ENCODE measurements at places on chromosomes 4 and X.

- DNase-seq, result no peak
Observed at GRCh38 chr4:1777822-1778641, 15.1 kb upstream of the FGFR3 start.

DNA sequence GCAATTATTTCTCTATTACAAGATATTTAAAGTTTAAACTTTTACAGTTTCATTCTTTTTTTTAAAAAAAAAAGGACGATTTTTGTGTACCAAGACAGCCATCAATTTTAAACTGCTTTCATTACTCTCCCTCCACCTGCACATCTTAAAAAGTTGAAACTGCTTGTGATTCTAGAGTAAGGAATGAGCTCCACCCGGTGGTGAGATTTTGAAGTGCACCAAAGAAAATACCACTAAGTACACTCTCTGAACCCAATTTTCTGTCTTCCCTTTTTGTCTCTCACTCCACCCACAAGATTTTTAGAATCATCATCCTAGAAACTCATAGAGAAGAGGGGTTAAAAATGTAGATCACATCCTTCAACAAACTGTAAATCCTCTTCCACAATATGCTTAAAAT, 91.3 kb upstream of the WDR44 start:
- DNase-seq, result no peak

DNA sequence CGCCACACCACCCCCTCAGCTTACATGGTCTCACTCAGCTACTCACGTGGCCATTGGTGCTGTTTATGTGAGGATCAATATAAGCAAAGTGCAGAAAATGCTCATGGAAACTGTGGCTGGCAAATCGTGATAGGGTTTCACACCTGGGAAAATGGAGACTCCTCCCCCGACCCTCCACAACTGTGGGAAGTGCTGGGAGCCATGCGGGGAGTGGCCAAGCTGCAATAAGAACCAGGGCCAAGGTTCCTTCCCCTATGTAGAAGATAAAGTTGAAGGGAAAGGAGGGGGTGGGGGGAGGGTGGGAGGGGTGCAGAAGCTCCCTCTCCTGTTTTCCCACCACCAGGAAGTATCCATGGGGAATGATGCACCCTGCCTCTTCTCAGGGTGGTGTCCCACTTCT, 145.5 kb upstream of the MAMLD1 start:
- DNase-seq, result no peak

GRCh38 chrX:122566401-122566800, 617.7 kb upstream of the GRIA3 start:
- no peak for DNase-seq

- no peak for DNase-seq
Observed at GRCh38 chr4:128565565-128566186, 243.8 kb upstream of the JADE1 start.

GRCh38 chr4:158042591-158043030, 130.2 kb downstream of the GASK1B start:
- DNase-seq, result peak; percentile 16

- DNase-seq, result no peak
Observed at GRCh38 chr4:183295711-183296110, 24.4 kb downstream of the CLDN22 start.

- no peak for DNase-seq
Observed at GRCh38 chrX:121365572-121366161, 318.3 kb downstream of the GLUD2 start.

GRCh38 chr4:146023334-146023967, 84.8 kb upstream of the ZNF827 start:
- DNase-seq, result no peak

DNA sequence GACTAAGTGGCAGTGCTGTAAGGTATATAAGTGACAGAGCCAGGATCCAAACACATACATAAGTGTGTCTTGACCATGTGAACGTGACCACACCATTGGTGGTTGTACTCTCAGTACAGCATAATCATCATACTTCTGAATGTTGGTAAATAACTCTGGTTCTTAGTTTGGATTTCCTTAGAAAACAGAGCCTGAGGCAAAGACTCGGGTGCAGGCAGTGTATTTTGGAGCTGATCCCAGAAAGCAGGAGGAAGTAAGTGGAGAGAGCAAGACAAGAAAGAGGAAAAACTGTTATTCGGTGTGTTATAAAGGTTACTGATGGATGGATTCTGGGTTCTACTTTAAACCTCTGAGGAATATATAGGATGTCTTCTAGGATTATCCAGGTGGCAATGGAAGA, 127.9 kb downstream of the SLC39A8 start:
- no peak for DNase-seq

- no peak for DNase-seq
Observed at GRCh38 chr4:175614890-175615289, 197.2 kb downstream of the GPM6A start.

DNA sequence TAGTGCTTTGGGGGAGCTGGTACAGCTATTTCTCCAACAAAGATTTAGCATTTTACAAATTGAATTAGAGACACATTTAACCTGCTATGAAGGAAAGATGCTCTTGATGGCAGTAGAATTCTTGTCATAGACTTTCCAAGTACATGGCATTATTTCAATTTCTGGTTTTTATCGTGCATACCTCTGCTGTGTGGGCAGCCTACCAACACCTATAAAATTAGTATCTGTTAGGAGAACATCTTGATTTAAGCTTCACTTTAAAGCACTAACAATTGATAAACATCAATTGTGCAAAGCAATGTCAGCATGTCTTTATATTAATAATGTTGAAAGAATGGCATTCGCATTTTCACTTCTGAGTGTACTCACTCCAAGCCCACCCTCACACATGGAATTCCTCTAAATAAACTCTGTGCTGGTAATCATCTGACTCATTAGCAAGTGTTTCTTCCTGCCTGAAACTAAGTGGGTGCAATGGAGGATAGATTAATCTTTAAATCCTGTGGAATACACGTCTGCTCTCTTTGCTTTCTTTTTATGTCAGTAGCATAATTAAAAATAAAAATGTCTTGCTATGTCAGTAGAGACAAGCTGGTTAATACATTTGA, 279.8 kb upstream of the MAGEB18 start:
- no peak for DNase-seq

GRCh38 chrX:111652719-111653118, 28.3 kb upstream of the ALG13 start:
- DNase-seq, result no peak

DNA sequence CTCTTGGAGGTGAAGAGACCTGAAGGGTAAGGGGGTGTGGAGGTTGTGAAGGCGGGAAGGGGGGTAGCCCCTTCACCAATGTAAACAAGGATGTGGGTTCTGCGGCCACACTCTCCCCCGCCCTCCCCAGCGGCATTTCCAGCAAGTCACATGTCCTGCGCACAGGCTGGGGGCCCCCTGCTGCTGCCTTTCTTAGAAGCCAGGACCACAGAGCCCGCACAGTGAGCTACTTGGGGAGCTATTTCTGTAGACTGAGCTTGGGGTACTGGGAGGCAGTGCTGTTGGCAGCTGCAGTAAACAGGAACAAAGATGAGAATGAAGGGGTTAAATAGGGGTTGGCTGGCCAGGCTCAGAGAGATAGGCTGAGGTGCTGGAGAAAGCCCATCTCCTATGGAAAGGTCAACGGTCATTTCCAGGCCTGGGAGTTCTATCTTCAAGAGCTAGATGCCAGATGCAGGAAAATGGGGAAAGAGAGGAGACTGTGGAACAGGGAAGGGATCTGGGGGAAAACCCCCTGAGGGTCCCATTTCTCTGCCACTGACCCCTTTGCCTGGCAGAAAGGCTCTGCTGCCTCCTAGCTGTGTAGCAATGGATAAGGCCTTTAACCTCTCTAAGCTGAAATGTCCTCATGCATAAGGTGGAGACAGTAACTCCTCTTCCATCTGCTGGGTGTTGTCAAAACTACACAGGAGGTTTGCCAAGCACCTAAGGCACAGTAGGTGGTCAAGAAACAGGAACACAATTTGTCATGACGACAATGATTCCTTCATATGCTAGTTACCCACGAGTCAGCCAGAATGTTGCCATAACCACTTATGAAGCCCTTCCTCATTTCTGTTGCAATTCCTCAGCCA, 18.5 kb upstream of the PIM2 start:
- no peak for DNase-seq

DNA sequence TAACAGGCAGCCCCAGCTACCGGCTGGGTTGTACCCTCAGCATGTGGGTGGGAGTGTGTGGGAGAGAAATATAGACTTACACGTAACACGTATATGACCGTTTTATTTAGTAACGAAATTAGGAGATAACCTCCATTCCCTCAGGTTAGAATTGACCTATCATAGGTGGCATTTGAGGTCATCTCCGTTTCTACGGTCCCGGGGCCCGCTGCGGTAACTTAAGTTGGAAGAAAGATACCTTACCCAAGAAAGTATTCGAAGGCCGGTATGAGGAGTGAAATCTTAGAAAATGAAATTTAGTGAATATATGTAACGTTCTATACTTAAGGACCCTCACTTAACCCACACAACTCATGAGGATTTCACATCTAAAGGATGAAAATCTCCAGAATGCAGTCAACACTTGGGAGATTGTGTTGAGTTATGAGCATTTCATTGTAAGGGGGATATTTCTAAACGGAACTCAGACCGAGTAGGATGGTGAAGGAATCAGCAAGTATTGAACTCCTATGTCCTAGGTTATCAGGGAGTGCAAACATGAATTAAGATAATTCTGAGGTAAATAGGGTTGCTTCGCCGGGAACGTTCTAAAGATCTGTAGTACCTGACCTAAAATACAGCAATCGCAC, 891 bp downstream of the CISD2 start:
- DNase-seq, result no peak

- DNase-seq, result no peak
Observed at GRCh38 chrX:41600291-41600690, 88.5 kb upstream of the GPR34 start.

DNA sequence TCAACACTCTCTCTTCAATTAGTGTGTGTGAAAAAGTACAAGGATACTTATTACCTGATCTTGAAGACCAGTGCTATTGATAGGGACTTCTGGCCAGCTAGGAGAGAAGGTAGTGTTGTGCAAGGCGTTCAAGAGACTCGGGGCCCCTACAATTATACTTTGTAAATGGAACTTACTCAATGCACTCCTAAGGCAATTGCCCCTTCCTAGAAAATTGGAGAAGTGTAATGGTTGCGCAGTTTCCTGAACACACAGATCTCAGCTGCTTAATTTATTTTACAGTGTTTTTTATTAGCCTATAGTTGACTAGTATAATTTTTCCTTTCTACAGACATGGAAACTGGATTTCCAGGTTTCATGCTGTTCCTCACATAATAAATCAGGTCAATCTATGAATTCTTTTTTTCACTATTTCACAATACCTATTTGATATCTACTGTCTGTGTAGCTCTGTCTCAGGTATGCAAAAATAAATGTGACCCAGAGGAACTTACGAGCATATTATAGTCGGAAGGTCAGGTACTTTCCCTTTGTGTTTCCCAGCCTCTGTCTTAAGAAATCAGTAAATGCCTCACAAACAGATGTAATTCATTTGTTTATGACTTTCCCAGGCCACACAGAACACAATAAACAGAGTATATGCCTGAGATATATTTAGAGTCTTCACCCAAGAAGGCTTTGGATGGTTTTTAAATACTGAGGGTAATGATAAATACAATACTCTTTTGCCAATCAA, 89.1 kb upstream of the TET2 start:
- no peak for DNase-seq

DNA sequence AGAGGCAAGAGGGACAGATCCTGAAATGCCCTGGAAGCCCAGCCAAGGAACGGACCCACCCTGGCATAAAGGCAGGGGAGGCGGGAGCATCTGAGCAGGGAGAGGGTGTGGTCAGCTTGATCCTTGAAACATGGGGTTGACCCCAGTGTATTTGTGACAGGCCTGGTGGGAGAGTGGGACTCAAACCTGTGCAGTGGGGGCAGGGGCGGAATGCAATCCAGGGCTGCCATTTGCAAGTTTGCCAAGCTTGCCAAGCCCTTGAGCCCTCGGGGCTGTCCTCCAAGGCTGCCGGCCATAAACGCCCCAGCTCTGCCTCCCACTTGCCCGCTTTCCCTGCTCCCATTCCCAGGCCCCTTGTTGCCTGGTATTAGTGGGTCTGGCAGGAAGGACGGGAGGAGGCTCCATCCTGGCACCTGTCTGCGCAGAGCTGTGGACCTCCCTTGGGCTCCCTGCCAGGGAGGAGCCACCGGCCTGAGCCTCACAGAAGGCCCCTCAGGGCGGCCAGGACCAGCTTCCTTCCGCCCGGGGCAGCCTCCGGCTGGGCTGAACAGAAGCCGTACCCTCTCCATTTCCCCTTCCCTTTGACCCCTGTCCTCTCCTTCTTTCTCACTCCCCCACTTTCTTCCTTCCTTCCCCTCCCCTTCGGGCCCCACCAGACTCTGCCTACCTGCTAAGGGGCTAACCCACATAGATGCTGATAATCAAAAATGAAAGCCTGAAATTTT, 661 bp downstream of the S100P start:
- no peak for DNase-seq

GRCh38 chrX:1265086-1265485, 3.5 kb upstream of the CSF2RA start:
- DNase-seq, result no peak

- DNase-seq, result no peak
Observed at GRCh38 chr4:138659037-138659811, 356.4 kb upstream of the NOCT start.

GRCh38 chr4:83308672-83309071, 24.1 kb upstream of the COQ2 start:
- DNase-seq, result no peak

DNA sequence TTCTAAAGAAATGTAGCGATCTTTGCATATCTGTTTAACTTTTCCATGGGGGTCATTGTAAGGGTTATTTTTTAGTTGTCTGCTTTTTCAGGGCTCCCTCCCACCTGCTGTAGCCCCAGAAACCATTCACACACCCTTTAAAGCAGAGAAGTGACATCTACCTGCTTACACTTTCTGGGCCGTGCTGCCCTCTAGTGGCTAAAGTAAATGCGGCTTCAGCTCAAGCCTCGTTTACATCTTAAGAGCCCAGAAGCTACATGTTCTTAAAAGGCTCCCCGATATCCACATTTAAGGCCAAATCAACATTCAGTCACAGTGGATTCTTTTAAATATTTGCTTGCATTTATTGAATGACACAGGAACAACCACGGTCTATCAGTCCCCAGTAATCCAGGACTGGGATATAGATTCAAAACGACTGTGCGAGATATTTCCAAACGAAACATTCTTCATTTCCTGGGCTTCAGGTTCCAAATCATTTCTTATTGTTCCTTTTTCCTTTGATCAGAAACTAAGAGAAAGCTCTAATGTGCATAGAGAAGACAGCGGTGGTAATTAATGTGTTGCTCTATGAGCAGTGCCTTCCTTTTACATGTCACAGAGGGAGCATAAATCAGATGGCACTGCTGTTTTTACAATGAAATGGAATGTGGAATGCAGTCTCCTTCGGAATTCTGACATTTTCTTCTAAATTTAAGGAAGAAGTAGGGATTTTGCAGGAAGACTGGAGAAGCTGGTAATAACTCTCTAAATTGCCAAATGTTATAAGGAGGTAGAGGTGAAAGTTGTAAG, 119.9 kb downstream of the RASGEF1B start:
- DNase-seq, result peak; percentile 62

- DNase-seq, result no peak
Observed at GRCh38 chrX:51742586-51742985, 656 bp upstream of the GSPT2 start.

- no peak for DNase-seq
Observed at GRCh38 chrX:48956728-48957414, 536 bp downstream of the OTUD5 start.

GRCh38 chr4:25790024-25790423, 72.8 kb downstream of the SEL1L3 start:
- no peak for DNase-seq

GRCh38 chrX:16155581-16156096, 11.6 kb upstream of the MAGEB17 start:
- no peak for DNase-seq

GRCh38 chr4:23873717-23874535, 15.9 kb downstream of the PPARGC1A start:
- no peak for DNase-seq
